ENCODE measurements at places on chromosomes 2 and 18.
A peak's percentile ranks its signal among the peaks of the same experiment; 100 is the strongest.

- no peak for DNase-seq
Measured at GRCh38 chr2:161146996-161147395, 13.2 kb upstream of the TANK start.

DNA sequence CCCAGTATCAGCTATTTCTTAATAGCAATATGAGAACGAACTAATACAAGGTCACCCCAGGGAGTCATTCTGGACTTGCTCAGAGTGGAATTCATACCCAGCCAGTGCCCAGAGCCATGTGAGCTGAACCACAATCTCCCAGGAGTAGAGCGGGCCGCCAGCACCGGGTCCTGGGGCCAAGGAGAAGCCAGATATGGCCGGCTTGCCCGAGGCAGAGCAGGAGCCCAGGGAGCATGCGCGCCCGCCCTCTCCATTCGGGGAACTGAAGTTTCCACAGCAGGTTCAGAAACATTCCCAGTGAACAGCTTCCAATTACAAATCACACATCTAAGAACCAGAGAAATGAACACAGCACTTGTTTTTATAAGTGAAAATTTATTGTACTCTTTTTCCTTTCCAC lies 37.5 kb downstream of the EIPR1 start:
- DNase-seq = no peak

DNA sequence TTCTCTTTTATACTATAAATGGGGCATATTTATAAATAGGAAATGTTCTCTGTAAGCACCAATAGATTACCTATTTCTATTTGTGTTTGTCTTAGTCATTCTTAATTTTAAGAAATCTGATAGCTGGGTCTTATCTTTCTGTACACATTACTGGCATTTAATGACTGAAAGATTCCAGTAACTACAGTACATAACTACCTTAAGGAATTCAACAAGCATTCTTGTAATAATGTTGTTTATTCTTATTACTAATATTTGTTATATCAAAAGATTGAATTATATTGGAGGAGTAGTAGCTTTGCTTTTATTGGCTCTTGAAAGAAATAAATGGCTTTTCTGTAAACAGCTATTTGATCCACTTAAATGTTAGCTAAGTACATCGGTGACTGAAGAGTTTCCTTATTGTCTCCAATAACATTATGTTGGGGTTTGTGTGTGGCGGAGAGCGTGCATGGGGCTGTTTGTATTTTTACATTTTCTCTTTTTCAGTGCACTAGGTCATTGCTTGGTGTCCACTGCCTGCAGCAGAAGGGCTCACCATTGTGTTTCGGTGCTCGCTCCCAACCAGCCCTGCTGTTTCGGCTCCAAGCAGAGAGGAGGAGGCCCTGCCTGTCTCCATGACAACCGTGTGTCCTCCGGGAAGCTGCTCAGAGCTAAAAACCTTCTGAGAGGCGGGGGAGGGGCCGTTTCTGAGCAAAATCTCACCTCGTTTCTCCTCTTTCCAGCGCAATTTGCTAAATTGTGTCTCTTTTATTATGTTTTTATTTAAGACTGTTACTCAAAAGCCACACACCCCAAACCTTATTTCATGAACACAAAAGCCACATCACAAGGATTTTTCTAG lies 112.5 kb upstream of the SLC38A11 start:
- peak; percentile 91 for DNase-seq

DNA sequence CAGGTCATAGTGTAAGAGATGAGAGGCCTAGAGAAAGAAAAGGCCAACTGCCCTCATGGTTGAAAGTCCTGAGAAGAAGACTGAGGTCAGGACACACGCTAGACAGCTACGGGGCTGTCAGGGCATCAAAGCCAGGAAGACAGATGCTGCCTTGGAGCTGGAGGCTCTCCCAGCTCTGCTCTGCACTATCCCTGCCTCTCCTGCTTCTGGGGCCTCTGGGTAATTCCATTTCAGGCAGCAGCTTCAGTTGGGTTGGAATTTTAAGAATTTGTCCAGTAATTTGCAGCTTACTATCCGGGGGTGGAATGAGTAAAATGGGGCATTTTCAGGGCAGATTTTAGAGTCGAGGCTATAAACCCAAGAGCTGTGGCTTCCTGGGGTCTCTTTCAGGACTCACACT lies 76.2 kb upstream of the CTAGE1 start:
- DNase-seq = no peak

DNA sequence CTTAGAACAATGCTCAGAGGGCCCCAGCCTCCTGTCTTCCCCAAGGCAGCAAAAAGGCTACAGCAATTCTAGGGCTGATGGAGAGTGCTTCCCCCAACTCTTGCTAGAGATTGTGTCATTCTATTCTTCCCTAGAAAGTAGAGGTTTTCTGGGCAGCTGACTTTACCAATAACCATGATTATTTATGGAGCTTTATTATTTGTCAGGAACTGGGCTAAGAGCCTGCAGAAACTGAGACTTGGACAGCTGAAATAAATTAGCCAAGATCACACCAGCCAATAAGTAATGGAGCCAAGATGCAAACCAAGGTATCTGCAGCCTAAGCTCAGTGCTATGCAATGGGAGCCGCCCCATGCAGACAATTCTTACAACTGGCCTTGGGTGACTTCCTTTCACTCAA lies 84.8 kb downstream of the CCBE1 start:
- no peak for DNase-seq

DNA sequence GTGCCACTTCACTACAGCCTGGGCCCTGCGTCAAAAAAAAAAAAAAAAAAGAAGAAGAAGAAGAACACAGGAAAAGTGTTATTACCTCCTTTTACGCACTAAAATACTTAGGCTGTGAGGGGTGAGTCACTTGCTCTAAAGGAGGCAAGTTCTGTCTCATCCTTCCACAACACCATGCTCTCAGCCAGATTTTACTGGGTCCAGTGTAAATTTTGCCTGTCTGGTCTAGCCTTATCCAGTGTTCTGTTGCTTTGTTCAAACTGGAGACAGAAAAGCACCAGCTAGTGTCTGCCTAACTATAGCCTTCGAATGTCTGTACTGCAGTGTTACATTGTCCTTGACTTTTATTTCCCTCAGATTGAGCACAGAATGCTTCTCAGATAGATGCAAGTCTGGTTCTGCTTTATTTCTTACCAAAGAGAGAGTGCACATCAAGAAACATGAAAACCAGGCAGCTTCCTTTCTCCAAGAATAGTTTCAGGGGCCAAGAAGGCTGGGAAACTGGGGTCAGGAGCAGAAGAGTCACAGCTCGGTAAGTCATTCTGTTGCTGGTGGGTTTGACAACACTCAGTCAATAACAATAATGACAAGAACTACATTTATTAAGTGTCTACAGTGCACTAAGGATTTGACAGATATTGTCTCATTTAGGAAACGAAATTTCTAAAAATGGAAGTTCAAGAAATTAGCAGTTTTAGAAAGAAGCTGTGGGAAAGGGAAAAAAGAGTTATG lies 3.1 kb upstream of the MSGN1 start:
- no peak for DNase-seq

DNA sequence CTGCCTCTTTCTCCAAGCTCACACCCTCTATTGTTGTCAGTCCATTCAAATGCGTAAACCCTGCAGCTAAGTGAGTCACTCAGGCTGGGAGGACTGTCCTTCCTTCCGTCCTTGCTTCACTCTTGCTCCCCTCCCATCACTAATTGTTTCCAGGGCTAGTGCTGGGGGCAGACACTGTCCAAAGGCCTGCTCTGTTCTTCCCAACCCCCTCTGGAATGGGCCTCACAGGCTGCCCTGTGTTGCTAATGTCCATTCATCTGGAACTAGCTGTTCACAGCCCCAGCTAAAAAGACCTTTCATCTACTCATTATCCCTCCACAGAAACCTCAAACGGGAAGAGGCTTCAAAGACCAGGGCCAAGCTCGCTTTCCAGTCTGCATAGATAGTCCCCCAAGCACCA lies 31.9 kb upstream of the NRP2 start:
- no peak for DNase-seq

DNA sequence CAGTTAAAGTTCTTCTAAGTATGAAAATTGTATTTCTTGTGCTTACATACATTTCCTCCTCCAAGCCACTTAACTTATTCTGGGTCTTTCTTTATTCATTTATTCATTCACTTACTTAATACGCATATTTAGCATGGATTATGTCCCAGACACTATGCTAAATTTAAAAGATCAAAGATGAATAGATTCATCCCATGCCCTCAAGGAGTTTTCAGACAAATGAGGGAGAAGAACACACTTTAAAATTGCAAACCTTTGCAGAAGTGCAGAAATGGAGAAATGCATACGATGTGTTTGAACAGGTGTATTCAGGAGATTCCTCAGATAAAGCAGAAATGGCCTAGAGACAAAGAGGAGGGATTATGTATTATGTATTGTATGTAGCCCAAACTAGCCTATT lies 298.7 kb upstream of the SOX11 start:
- DNase-seq = no peak

DNA sequence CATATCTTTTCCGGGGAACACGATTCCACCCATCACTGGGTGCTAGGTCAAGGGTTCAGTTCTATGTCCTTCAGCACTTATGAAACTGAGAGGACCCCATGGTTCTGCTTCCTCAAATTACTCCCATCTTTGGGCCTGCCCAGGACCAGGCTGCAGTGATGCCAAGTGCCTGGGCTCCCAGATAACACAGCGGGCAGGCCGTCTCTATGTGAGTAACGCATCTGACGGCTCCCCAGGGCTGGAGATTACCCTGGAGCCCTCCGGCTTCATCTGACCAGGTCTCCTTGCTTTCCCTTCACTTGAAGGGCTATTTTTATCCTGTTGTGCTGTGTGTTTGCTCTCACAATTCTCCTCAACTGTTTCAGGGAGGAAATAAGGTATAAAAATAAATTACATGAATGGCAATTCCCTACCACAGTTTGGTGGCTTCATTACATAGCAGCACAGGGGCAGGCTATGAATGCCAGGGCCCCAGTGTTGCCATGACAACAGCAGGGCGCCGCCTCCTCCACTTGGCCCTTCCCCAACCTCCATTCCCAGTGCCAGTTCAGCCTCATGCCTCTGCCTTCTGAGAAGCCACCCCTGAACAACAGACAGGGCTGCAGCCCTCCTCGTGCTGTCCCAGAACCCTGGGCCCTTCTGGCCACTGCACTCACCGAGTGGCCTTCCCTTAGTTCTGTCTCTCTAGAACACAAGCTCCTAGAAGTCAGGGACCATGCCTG lies 25.4 kb upstream of the TMEM131 start:
- DNase-seq = no peak

DNA sequence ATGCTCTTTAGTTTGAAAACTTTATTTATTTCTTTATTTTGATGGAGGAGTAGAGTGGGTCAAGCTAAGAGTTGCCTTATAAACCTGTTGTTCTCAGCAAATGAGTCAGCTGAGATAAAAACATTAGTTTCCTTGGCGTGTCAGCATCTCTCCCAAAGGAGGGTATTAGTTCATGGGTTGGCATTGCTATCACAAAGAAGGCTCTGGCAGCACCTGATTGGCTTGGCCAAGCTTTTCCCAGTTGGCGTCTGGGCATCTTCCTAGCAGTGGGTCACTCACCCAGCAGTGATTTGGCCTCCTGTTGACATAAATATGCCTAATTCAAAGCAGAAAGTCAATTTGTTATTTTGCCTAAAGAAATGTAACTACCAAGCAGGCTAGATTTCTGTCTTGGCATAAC lies 200.7 kb upstream of the TNP1 start:
- DNase-seq = no peak

- peak; percentile 51 for DNase-seq
Measured at GRCh38 chr18:3281456-3282400, 19.8 kb downstream of the MYL12B start.

DNA sequence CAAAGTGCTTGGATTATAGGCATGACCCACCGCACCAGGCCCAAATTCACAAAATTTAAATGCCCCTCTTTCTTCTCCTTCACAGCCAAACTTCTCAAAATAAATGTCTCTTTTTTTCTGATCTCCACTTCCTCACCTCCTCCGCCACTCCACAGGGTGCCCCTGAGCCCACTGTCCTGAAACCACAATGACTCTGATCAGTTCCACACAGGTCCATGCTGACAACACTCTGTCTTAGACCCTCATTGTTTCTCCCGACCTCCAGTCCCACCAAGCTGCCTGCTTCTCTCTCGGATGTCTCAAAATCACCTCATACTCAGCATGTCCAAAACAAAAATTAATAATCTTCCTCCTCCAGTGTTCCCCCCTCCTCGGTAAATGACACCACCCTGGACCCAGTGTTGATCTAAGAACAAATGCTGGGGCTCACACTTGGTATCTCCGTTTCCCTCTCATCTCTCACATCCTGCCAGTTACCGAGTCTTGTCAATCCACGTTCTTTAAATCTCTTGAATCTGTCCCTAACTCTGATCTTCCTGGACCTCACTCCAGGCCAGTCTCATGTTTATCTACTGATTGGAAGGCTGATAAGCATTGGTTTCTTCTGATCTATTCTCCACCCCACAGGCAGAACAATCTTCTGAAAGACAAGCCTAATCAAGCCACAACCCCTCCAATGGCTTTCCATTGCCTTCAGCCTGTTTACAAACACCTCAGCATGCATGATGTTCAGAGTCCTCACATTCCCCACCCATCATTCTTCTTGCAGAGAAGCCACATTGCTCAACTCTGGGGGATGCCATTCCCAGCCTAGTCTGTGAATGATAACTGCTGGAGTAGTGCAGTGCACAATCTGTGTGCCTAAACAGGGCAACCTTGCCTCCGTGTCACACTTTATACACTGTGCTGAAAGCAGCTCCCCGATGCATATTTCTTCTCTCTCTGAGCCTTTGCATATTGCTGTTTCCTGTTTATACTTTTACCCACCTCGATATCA lies 12.4 kb upstream of the ANKRD44 start:
- DNase-seq = no peak

GRCh38 chr2:237455764-237456163 lies 31.3 kb upstream of the MLPH start:
- DNase-seq = no peak

GRCh38 chr2:140895378-140895777 lies 1235.4 kb downstream of the LRP1B start:
- no peak for DNase-seq

- DNase-seq = no peak
Measured at GRCh38 chr18:78884502-78884901, 95.1 kb upstream of the SALL3 start.

- no peak for DNase-seq
Measured at GRCh38 chr2:182894174-182894573, 27.7 kb upstream of the FRZB start.

DNA sequence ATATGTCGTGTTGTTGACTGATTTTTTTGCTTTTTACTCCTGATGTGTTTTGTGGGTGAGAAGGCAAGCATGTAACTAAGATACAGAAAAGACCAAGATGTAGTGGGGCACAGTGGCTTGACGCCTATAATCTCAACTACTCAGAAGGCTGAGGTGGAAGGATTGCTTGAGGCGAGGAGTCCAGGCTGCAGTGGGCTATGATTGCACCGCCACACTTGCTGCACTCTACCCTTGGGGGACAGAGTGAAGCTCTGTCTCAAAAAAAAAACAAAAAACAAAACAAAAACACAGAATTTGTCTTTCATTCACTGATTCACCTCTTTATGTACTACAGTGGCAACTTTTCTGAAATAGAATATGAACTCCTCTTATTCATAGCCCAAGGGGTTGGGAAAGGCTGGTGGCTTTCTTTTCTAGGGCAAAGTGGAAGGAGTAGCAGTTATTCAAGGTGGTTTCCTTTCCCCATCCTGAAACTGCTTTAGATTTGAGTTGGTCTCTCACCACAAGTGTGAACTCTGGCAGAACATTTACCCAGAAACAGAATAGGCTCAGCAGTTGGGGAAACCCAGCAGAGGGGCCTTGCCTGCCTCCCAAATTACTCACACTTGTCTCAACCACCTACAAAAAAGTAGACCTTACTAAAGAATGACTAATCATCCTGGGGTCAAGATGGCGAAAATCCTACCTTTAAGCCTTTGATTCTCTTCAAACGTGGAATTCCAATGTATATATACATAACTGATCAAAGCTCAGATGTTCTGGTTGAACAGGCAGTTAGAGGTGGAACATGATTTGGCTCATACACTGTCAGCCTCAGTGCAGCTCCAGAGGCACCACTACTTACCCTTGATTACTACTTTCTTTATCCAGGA lies 6.5 kb downstream of the TANK start:
- no peak for DNase-seq

Data from NCI-H1105 treated with DMSO at 0.1 percent for 48 hours (cell line).